ENCODE measurements at places on chromosomes 16 and 17.

DNA sequence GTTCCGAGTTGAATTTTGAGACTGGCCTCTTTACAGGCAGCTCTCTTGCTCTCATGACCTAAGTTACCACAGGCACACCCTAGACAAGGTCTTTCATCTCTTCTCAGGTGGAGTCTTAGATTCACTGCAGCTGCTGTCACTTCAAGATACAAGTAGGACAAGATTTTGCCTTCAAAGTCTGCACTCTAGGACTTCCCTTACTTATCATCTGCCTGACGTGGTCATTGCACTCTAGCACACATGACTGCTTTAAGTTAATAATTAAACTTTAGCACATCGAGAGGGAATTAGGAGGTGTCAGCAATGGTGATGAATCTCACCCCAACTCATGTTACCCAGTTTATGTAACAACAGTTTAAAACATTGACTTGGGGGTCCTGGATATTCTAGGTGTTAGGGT is 25.6 kb downstream of the RNF135 start:
- no peak for DNase-seq

GRCh38 chr16:8614435-8615029 is 7.0 kb upstream of the METTL22 start:
- DNase-seq: no peak

- no peak for DNase-seq
Observed at GRCh38 chr17:41527063-41528023, 765 bp downstream of the KRT19 start.

DNA sequence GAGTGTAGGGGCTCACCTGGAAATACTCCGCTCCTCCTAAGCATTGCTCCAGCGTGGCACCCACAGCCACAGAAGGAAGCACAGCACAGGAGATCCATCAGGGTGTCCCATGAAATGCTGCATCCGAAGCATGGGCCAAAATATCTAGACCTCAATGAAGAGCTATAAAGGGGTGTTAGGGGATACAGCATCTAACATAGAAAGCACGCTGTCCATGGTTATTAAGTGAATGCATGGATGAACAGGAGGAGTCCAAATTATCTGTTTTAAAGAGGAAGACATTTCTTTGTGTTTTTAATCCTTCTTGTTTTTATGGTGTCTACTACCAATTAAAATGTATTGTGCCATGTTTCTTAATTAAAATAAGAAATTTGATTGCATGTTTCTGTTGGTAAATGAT is 21.6 kb upstream of the KRT20 start:
- DNase-seq: no peak

- DNase-seq: no peak
Observed at GRCh38 chr16:6771956-6772355, 560.7 kb upstream of the RBFOX1 start.

DNA sequence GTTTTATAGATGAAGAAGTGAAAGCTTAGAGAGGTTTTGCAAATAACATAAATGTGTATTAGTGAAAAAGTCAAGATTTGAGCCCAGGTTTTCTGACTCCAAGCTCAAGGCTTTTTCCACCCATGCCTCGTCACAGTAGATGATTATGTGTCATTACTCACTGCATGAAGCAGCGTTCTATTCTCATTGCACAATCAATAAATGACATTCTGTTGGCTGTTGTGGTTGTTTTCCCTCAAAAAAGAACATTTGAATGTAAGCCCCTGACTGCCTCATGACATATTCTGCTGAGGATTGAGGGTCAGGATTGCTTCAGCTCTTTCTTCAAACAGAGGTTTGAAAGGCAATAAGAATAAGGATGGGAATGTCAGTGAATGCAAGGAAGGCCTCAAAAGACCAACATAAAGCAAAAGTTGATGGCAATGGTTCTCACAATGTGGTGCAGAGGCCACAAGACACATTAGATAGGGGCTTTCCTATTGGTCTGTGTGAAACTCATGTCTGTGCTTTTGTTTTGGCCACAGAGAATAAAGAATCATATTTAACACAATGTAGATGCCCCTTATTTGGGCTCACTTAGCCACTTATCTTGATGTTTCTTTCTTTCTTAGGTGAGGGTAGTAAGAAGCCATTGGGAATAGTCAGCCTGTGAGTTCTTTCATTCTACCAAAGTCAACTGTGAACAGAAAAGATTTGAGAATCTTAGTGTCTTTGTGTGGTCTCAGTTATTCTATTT is 5.4 kb upstream of the MMD start:
- DNase-seq: no peak

- no peak for DNase-seq
Observed at GRCh38 chr16:86914876-86915717, 336.7 kb downstream of the FOXL1 start.

DNA sequence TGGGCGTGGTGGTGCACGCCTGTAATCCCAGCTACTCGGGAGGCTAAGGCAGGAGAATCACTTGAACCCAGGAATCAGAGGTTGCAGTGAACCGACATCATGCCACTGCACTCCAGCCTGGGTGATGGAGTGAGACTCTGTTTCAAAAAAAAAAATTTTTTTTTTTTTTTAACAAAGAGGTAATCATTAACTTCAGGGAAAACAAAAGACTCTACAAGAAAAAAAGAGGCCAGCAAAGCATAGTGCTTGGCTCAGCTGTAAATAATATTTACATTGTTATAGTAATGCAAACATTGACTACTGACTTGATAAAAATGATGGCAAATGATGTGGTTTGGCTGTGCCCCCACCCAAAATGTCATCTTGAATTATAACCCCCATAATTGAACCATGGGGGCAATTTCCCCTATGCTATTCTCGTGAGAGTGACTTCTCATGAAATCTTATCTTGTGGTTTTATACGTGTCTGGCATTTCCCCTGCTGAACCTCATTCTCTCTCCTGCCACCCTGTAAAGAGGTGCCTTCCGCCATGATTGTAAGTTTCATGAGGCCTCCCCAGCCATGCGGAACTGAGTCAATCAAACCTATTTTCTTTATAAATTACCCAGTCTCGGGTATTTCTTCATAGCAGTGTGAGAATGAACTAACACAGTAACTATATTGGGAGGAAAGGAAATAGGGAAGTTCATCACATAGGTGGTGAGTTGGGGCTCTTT is 12.7 kb upstream of the SSTR2 start:
- DNase-seq: no peak

GRCh38 chr17:78484271-78485246 is 92.6 kb downstream of the DNAH17 start:
- DNase-seq: no peak

GRCh38 chr17:14282726-14283125 is 18.2 kb upstream of the HS3ST3B1 start:
- no peak for DNase-seq

- no peak for DNase-seq
Observed at GRCh38 chr16:76926042-76926441, 264.9 kb upstream of the MON1B start.

DNA sequence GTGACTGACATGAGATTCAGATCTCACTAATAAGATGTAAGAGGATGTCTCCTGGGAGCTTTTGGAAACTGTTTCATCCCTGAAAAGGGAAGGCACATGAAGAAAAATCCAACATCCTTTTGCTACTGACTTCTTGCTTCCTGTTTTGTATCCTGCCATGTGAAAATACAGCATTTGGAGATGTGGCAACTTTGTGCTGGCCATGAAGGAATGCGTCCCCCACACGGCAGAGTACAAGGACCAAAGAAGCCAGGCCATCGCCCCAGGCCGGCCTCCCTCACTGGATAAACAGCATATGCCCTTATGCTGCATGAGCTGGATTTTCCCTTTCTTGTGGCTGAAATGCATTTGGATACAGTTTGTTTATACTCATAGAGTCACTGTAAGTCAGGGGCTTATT is 5.5 kb upstream of the HASPIN start:
- no peak for DNase-seq

DNA sequence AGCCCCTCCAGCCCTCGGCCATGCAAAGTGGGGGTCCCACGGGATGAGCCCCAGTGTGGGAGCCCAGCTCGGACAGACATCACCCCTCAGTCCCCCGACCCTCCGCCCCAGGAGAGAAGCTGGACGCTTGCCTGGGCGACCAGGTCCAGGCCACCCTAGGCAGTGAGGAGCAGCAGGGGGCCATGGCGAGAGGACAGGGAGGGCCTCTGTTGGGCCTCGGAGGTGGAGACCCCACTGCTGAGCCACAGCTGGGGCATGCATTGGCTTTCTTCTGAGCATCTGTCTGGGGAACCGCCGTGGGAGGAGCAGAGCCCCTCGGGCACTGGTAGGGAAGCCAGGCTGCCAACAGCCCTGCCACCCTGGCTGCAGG is 13.0 kb downstream of the ACTG1 start:
- no peak for DNase-seq

GRCh38 chr17:37786481-37786880 is 41.6 kb upstream of the HNF1B start:
- no peak for DNase-seq

- no peak for DNase-seq
Observed at GRCh38 chr16:24114876-24115275, 141.3 kb upstream of the CACNG3 start.

DNA sequence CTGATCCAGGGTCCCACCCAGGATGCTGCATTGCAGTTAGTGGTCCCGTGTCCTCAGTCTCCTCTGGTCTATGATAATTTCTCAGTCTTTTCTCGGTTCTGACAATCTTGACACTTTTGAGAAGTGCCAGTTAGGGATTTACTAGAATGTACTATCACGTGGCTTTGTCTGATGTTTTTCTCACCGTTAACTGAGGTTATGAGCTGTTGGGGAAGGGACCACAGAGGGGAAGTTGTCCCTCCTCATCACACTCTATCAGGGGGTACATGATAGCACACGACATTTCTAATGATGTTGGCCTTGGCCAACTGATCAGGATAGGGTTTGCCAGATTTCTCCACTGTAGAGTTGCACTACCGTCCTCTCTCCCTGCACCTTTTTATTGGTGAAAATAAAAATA is 250.9 kb upstream of the SDK2 start:
- no peak for DNase-seq

GRCh38 chr16:67537636-67538591 is 9.3 kb downstream of the RIPOR1 start:
- DNase-seq: no peak

GRCh38 chr17:49618028-49618611 is 42.4 kb downstream of the NXPH3 start:
- DNase-seq: no peak

DNA sequence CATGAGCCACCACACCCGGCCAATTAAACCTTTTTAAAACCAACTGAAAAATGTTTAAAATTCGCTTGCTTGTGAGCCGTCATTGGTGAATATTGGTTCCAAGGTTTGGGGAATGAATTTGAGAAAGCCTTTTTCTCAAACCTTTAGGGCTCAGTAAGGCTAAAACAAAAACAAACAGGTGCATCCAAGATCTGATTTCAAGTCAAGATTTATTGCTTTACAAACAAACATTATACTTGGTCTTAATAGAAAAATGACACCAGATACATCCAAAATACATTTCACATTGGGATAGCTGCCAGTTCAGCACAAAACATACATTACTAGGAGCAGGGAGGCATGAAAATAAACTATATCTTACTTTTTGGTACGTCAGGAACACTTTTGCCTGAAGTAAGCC is 5.4 kb downstream of the C17orf58 start:
- DNase-seq: no peak

- DNase-seq: no peak
Observed at GRCh38 chr16:87196661-87197060, 120.5 kb downstream of the C16orf95 start.

DNA sequence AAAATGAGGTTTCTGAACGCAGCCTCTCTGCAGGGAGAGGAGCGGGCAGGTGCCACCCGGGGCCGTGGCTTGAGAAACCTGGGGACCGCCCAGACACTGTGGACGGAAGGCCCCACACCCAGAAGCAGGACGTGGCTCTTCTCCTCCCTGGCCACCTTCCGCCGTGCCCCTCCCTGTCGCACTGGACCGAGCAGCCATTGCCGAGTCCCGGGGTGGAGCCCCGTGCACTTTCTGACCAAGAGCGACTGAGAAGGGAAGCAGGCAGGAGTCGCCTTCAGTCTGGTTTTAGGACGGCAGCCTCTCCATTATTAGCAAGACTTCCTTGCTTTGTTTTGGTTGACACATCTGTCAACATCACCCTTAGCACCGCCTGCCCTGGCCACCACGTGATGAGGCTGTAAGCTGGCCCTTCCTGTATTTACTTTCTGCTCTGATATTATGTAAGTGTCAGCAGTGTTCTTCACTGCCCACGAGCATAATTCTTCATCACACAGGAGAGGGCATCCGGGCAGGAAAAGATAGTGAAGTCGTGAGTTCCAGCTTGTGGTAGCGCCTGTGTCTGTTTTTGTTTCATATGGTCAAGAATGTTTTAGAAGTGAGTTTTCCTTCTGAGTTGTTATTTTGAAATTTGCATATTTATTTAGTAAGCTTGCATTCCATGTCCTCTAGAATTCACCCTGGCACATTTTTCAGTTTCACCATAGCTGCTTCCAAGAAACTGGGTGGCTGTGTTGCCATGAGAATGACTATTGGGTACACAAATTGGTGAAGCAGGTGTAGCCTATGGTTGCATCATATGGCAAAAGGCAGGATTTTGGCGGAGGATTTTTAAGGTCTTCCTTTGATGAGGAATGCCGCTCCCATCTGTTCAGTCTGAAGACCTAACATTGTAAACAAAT is 1.0 kb downstream of the HERPUD1 start:
- DNase-seq: no peak

DNA sequence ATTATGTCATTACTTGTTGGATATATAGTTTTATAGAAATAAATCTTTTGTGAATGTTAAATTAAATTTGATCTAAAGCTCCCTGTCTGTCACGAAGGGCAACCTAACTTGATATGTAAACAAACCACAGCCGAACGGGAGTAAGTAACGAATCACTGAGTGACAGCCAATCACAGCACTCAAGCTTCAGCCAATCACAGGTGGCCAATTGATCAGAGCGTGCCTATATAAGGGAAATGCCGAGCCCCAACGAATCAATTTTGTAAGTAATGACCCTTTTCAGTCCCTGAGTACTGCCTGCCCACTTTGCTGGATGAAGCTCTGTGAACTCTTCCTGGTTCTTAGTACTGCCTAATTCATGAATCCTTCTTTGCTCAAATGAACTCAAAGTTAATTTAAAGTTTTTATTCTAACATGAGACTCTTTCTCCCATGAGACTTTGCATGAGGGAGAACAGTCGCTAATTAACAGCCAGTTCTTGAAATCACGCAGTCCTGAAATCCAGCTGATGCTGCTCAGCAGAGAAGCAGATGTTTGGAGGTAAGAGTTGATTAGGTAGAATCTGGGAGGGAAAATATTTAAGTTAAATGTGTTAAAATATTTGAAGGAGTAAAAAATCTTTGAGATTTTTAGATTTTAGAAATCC is 302.2 kb downstream of the CNTNAP4 start:
- DNase-seq: no peak

DNA sequence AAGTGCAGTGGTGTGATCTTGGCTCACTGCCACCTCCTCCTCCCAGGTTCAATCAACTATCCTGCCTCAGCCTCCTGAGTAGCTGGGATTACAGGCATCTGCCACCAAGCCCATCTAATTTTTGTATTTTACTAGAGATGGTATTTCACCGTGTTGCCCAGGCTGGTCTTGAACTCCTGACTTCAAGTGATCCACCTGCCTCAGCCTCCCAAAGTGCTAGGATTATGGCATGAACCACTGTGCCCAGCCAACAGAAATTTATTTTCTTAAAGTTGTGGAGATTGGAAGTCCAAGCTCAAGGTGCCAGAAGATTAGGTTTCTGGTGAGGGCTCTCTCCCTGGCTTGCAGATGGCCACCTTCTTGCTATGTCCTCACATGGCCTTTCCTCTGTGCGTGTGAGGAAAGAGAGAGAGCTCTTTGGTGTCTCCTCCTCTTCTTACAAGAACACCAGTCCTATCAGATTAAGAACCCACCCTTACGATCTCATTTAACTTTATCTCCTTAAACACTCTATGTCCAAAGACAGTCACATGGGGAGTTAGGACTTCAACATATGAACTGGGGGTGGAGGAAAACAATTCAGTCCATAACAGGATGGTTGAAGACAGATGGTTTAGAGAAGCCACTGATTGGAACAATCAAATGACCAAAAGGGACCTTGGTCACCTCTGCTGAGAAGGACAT is 31.8 kb downstream of the C16orf82 start:
- no peak for DNase-seq

All from NCI-H1694 treated with DMSO at 0.1 percent for 48 hours (cell line).